Transverse colon (tissue), 4 donors: ENCODE measurements at places on chromosomes 7 and 10. TPM values are rescaled to one million over a fixed set of nuclear protein-coding genes. Genes with fewer than 3 reads are reported as not detected.

The CLEC2L gene
- total RNA-seq = 17.3 TPM

The AS3MT gene
- not detected for total RNA-seq

The CNPY1 gene
- not detected for total RNA-seq

DNA sequence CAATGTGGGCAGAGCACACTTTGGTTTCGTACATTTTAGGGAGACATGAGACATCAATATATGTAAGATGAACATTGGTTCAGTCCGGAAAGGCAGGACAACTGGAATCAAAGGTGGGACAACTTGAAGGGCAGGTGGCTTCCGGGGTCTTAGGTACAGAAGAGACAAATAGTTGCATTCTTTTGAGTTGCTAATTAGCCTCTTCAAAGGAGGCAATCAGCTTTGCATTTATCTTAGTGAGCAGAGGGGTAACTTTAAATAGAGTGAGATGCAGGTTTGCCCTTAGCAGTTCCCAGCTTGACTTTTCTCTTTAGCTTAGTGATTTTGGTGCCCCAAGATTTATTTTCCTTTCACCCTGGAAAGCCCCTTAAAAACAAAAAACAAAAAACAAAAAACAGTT is 21.3 kb downstream of the ZNF487 start:
- DNase-seq = no peak
